Fibroblast of mammary gland (primary cell): ENCODE measurements at places on chromosomes 1 and 21.

DNA sequence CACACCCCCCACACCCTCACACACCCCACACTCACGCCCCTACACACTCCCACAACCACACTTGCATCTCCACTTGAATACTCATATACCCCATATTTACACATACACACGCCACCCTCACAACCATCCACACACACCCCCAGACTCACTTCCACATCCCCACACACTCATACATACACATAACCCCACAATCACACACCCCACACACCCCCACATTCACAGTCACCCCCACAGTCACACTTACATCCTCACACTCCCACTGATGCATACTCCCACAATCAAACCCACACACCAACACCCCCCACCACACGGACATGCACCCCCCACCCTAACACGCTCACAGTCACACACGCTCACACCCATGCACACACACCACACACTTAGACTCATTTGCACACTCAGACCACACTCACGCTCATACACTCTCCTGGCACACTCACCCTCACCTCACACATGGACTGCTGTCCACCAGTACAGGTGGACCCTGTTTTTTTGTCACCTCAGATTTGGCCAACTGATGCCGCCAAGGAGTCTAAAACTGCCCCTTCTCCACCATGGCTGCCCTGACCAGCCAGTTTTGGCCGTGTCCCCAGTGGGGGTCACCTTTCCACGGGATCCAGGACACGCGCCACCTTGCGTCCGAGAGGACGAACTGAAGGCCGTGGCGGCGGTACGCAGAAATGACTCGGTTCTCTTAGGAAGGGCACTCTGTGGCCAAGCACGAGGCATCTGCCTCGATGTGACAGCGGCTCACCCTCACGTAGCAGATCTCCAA, 45.3 kb upstream of the EDN2 start:
- DNase-seq, result no peak

- DNase-seq, result no peak
Measured at GRCh38 chr1:71269179-71269578, 188.3 kb upstream of the ZRANB2 start.

DNA sequence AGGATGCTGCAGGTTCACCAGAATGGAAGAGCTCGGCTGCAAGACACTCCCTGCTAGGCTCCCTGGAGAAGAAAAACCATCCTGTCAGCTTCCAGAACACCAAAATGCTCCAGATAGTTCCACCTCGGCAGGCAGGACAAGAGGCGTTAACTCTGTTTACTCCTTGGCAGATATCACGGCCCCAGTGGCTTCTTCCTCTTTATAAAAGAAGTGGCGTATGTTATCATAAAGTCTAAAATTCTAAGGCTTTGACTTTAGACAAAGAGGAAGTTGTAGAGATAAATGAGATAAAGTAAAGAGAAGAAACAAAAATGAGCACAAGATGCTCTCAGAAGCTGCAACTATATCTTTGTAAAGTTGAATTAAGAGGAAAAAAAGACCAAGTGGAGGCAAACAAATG, 24.3 kb upstream of the MTF1 start:
- no peak for DNase-seq

GRCh38 chr21:35226968-35227744, 178.1 kb upstream of the RUNX1 start:
- no peak for DNase-seq

GRCh38 chr1:155973723-155974122, 4.6 kb downstream of the ARHGEF2 start:
- no peak for DNase-seq

- DNase-seq, result no peak
Measured at GRCh38 chr1:179575497-179576314, at the start of gene NPHS2. Gene NPHS2 (minus strand): TSS chr1:179575948. CDS start chr1:179575864, 84 bp downstream.

GRCh38 chr1:210777914-210778313, 356.0 kb downstream of the KCNH1 start:
- no peak for DNase-seq

DNA sequence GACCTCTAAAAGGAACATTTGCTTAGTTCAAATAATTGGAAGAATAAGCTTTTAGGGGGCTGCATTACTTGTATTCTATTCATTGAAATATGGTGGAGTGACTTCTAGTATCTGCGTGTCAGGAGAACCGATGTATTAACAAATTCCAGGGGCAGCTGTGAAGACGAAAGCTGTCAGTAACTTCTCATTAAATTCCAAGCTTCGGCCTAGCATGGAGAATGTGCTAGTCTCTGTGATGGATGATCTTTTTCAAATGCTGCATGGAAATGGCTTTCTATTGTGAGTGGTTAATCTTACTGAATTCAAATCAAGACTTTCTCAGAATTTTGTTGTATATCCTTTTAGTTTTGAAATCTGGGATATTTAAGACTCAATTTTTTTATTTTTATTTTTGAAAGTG, 429.9 kb downstream of the ADGRL2 start:
- no peak for DNase-seq

DNA sequence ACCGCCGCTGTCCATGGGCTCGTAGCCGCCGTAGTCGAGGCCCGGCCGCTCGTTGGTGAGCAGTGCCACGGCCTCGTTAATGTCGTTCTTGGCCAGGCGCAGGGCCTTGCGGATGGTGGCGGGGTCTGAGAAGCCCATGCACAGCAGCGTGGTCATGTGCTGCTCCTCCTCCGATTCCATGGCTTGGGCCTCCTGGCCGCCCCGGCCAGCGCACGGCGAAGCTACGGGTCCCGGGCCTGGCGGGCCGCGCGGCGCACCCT, 300 bp downstream of the USP24 start:
- DNase-seq, result peak; percentile 35

GRCh38 chr1:26887125-26887524, 3.0 kb downstream of the GPN2 start:
- DNase-seq, result peak; percentile 65
